ENCODE measurements at places on chromosomes 12 and 14.

GRCh38 chr14:58298477-58299400 is at the start of gene ARID4A:
TSS of gene ARID4A (plus strand) at chr14:58298555. CDS start at chr14:58299855, 1,300 bp downstream.
- DNase-seq: peak; percentile 92

- no peak for DNase-seq
Measured at GRCh38 chr12:43098766-43099550, 453.0 kb downstream of the ADAMTS20 start.

- peak; percentile 18 for DNase-seq
Measured at GRCh38 chr14:70882776-70883492, 24.3 kb upstream of the PCNX1 start.

DNA sequence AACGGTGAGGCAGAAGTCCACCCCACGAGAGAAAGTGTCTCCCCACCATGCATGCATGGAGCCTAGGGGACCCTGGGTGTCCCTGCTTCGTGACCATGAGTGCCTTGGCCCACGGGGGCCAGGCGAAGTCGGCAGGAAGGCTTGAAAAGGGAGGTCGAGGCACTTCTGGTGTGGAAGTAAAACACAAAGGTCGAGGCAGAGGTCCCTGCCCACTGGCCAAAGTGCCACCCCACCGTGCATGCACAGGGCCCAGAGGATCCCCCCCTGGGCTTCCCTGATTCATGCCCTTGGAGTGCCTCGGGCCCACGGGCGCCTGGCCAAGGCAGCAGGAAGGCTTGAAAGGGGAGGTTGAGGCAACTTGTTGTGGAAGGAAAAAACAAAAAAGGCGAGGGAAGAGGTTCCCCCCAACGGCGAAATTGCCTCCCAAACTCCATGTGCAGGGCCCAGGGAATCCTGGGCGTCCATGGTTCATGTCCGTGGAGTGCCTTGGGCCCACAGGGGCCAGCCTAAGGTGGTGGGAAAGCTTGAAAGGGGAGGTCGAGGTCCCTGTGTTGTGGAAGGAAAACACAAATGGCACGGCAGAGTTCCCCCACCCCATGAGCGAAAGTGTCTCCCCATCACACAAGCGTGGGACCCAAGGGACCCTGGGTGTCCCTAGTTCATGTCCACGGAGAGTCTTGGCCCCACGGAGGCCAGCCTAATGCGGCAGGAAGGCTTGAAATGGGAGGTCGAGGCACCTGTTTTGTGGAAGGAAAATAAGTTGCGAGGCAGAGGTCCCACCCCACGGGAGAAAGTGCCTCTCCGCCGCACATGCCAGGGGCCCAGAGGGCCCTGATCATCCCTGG is 372.1 kb downstream of the ALG10 start:
- no peak for DNase-seq

GRCh38 chr14:73143003-73143402 is 6.7 kb downstream of the PSEN1 start:
- no peak for DNase-seq

DNA sequence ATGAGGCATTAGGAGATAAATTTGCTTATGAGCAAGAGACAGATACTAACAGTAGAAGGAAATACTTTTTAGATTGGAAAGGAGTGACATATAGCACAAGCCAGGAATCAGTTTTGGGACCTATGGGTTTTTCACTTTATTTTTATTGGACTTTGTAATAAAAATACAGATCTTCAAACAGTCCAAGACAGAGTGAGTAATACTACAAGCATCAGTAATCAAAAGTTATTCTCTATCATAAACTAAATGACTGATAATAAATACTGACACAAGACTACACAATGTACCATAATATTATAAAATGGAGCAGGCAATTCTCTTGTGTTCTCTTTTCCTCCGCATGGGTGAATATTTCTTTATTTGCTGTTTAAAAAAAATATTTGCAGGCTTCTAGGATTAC is 85.8 kb downstream of the DERA start:
- DNase-seq: no peak

DNA sequence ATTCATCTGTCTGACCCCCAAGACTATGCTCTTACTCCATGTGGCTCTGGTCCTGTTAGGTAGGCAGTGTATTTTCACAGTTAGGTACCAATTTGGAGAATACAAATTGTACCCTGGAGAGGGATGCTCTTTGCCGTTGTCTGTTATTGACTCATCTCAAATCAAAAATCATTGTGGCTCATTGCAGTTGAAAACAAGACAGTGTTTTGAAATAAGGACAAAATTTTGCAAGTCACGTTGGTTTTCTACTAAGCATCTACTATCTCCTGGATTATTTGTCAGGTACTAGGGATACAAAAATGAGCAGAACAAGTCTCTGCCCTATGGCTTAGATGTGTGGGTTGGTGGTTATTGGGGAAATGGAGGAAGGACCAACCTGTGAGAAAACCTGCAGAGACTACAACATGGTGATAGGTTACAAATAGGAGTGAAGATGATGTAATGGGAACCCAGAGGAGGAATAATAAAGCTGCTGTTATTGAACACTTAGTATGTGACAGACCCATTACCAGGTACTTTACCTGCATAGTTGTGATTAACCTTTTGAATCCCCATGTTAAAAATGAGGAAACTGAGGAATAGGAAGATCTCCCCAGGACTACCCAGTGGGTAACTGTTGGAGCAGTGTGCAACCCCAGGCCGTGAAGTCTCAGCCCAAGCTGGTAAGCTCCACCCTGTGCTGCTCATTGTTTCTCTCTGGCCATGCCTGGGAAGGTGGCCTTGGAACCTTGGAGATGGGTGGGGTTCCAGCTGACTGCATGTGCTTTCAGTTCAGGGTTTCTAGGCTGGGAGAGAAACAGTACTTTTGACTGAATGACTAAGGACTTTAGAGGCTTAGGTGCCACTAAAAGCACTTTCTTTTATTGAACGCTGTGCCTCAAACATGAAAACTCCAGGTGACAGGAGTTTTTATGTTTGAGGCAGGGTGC is 72.9 kb upstream of the SRSF5 start:
- no peak for DNase-seq

DNA sequence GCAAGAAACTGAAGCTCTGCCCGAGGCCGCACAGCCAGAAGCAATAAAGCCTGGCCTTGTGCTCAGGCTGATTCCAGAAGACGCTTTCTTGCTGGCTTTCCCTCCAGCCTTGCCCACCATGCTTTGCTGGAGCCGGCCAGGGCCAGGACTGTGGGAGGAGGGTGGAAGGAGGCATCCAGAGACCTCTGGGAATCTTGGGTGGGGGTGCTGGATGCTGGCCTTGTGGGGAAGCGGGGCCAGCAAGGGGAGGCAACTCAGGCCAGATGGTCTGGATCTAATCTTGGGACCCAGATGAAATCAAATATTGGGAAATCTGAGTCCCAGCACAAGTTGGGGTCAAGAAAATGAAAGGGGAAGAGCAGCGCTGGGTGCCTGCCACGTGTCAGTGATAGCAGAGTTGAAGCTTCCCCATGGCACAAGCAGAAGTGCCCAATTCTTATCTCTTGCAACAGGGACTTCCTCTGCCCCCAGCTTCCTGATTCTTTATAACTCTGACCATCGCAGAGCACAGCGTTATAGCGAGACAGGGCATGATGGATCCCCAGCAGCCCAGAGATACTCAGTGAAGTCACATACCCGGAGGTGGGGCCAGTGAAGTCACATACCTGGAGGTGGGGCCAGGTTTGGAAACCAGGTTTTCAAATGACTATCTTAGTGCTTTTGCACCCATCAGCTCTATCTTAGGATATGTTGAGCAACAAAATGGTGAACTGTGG is 6.4 kb upstream of the RABGGTA start:
- peak; percentile 62 for DNase-seq

DNA sequence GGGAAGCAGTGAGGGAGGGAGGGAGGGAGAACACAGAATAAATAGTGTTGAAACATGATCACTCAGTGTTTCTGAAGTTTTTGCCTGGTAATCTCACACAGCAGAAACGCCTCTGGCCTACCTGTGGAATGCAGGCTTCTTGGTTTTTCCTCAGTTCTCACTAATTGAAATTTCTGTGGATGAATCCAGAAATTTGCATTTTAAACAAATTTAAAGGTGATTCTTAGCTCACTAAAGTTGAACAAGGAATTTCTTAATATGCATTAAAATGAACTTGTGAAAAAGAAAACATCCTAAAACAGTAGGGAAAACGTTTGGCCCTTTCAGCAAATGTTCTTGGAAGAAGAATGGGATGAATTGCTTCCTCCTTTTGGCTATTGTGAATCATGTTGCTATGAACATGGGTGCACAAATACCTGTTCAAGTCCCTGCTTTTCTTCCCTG is 1.4 kb downstream of the RNASE9 start:
- no peak for DNase-seq

GRCh38 chr14:73752297-73752992 is 38.3 kb upstream of the PNMA1 start:
- peak; percentile 50 for DNase-seq

DNA sequence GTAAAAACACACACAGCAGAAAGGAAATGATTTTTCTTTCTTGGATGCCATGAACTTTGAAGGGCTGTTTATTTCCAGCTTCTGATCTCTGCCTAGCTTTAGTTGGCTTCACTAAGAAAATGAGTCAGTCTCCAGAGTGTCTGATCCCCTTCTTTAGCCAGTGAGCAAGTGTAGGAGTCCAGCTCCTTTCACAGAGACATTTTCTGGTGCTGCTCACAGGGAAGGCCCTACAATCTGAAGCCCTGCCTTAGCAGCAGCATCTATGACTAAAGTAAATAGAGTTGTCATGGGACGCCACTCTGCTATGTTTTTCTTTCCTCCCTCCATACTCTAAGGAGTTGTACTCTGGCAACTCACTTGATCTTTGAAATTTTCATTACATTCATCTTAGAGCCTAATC is 103.5 kb downstream of the RPAP3 start:
- no peak for DNase-seq

DNA sequence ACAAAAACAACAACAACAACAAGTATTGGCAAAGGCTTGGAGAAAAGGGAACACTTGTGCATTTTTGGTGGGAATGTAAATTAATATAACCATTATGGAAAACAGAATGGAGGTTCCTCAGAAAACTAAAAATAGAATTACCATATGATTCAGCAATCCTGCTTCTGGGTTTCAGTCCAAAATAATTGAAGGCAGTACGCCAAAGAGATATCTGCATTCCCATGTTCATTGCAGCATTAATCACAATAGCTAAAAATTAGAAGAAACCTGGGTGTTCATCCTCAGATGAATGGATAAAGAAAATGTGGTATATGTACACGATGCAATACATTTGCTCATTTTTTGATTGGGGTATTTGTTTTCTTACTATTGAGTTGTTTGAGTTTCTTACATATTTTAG is 813.0 kb downstream of the NRXN3 start:
- no peak for DNase-seq

GRCh38 chr12:52139579-52140062 is 52.2 kb downstream of the KRT80 start:
- DNase-seq: peak; percentile 58

- DNase-seq: no peak
Measured at GRCh38 chr14:78535041-78535440, 364.9 kb downstream of the NRXN3 start.

GRCh38 chr12:24743941-24744793 is 204.7 kb downstream of the BCAT1 start:
- DNase-seq: no peak

DNA sequence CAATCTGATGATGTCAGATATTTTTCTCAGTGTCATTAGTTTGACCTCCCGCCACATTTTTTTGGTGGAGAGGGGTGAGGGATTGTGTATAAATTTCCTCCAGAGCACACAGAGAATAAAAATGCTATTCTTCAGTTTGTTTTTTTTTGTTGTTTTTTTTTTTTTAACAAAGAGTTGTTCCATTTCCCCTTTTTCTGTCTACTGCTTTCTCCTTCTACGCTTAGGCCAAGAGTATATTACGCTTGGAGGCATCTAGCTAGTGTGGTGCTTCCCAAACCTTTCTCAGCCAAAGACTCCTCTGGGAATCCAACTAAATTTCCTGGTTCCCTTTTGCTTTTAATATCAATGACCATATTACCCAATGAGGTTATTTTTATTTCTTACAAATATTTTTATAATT is 465.6 kb downstream of the ZFP36L1 start:
- no peak for DNase-seq

GRCh38 chr12:81284137-81284536 is 206.3 kb downstream of the ACSS3 start:
- no peak for DNase-seq

DNA sequence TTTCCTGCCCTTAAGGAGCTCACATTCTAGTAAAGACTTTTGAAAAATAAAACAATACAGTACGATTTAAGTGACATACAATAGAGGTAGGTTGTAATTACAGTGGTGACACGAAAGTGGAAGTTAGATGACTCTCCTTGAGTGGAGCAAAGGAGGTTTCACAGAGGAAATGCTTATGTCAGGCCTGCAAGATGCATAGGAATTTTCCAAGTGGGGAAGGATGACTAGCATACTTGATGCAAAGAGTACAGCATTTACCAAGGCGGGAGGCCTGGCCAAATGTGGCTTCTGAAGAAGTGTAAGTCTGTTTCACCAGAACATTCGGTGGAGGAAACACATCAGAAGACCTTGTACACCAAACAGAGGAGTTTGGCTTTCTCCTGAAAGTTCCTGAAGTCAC is 55.2 kb downstream of the ERO1A start:
- DNase-seq: peak; percentile 33

- peak; percentile 83 for DNase-seq
Measured at GRCh38 chr12:100163416-100164152, 20.9 kb upstream of the BLTP3B start.

- no peak for DNase-seq
Measured at GRCh38 chr12:39205969-39206368, 237.0 kb downstream of the KIF21A start.

GRCh38 chr14:58072288-58073071 is 79.5 kb downstream of the ARMH4 start:
- DNase-seq: peak; percentile 53

DNA sequence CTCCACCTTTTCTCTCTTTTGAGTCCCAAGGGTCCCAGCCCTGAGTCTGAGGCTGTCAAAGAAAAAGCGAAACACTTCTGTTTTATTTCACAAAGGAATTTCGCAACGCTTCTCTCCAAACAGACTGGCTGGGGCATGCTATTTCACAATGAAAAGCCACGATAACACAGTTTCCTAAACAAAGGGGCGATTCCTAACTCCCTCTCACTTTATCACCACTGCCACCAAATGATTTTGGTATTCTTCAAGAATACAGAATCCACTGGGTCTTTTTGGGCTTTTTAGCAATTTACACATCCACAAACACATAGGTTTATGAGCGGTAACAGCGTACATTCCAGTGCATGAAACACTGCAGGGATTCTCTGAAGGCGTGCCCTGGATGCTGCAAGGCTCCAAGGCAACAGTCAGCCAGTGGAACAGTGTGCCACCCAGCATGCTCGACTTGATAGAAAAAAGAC is 161.2 kb downstream of the DAD1 start:
- no peak for DNase-seq

- DNase-seq: no peak
Measured at GRCh38 chr12:12088147-12088546, 17.4 kb downstream of the BCL2L14 start.

GRCh38 chr12:78864403-78864869 is at the start of gene SYT1:
TSS of gene SYT1 (plus strand) at chr12:78864774.
- no peak for DNase-seq

DNA sequence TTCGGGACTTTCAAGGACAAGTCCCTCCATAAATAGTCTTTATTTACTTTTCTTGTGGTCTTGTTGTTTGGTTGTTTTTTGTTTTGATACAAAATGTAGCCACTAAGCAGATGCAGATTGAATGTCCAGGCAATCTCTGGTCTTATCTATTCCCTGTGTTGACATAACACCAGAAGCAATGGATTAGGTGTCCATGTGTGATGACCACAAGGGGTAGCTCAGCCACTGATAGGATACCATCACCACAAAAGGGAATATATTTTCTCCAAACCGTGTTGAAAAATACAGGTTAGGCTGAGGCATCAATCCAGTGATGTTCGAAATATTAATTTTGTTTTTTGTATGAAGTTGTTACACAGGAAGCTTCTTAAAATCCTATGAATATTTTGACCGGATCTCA is 196.3 kb downstream of the EPS8 start:
- no peak for DNase-seq

Data from activated CD4-positive, alpha-beta memory T cell treated with anti-CD3 and anti-CD28 coated beads for 36 hours (primary cell).